Endodermal cell (in vitro differentiated cells): ENCODE measurements at places on chromosomes 11 and 22.
A peak's percentile ranks its signal among the peaks of the same experiment; 100 is the strongest.

GRCh38 chr11:25928076-25928475, 403.9 kb upstream of the ANO3 start:
- H3K4me3 ChIP-seq = no peak overlapping the region
- H3K36me3 ChIP-seq = no peaks in the 10 kb centered on the region
- H3K27ac ChIP-seq = no peak overlapping the region
- no peak for DNase-seq
- H3K4me1 ChIP-seq = no peaks in the 10 kb centered on the region

DNA sequence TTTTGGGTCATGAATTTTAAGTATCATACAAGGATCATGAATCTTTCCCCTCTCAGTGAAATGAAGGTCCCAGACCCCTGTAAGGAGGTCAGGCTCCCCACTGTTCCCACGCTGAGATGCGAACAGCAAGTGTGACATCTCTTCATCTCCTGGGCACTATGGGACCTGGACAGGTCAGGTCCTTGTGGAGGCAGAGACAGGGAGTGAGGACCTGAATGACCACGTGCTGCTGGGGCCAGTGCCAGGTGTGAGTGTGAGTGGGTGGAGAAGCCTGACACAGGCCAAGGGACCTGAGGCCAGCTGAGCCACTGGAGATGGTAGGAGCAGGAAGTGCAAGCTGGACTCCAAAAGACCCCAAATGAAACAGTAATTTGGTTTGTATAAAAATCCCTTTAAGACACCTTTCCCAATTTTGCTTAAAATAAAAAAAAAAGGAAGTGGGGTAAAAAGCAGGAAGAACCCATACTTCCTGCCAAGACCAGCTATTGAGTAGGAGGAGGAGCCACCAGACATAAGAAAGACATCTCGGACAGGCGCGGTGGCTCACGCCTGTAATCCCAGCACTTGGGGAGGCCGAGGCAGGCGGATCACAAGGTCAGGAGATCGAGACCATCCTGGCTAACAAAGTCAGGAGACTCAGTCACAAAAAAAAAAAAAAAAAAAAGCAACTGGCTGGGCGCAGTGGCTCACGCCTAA, 35.4 kb upstream of the SERPIND1 start:
- DNase-seq = no peak
- H3K4me3 ChIP-seq = no peak overlapping the region

DNA sequence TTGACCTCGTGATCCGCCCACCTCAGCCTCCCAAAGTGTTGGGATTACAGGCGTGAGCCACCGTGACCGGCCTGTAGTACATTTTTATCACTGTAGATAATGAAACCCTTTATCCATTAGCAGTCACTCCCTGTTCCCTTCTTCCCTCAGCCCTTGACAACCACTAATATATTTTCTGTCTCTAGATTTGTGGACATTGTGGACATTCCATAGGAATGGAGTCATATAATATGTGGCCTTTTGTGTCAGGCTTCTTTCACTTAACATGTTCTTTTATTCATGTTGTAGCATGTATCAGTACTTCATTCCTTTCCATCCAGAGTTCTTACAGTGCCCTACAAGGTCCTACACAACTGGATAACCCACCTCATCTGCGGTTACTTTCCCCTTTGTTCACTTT, 30.5 kb downstream of the RRM1 start:
- H3K27ac ChIP-seq = no peak overlapping the region
- DNase-seq = no peak
- peaks cover 77% of the 10 kb centered on the region for H3K36me3 ChIP-seq

- no peaks in the 10 kb centered on the region for H3K27me3 ChIP-seq
- H3K36me3 ChIP-seq = no peaks in the 10 kb centered on the region
- H3K4me1 ChIP-seq = no peaks in the 10 kb centered on the region
Observed at GRCh38 chr11:95505927-95506426, 275.0 kb upstream of the SESN3 start.

- DNase-seq = no peak
- no peak overlapping the region for H3K4me3 ChIP-seq
Observed at GRCh38 chr22:48806227-48806781, 1021.4 kb downstream of the BRD1 start.

GRCh38 chr22:49213731-49214352, 613.8 kb downstream of the BRD1 start:
- DNase-seq = peak; percentile 38
- no peak overlapping the region for H3K27ac ChIP-seq
- H3K27me3 ChIP-seq = no peaks in the 10 kb centered on the region
- H3K36me3 ChIP-seq = no peaks in the 10 kb centered on the region
- no peak overlapping the region for H3K4me3 ChIP-seq

- no peaks in the 10 kb centered on the region for H3K27me3 ChIP-seq
- no peaks in the 10 kb centered on the region for H3K4me1 ChIP-seq
- no peak for DNase-seq
- H3K4me3 ChIP-seq = no peak overlapping the region
- no peak overlapping the region for H3K27ac ChIP-seq
Observed at GRCh38 chr11:14614091-14614622, 29.4 kb upstream of the PDE3B start.

GRCh38 chr22:25364736-25365241, 145.3 kb downstream of the CRYBB2 start:
- no peak overlapping the region for H3K4me3 ChIP-seq
- no peaks in the 10 kb centered on the region for H3K4me1 ChIP-seq
- H3K36me3 ChIP-seq = peaks cover 2% of the 10 kb centered on the region
- H3K27me3 ChIP-seq = no peaks in the 10 kb centered on the region
- H3K27ac ChIP-seq = no peak overlapping the region

GRCh38 chr22:31239771-31240370, 27.8 kb downstream of the LIMK2 start:
- DNase-seq = no peak
- H3K27ac ChIP-seq = no peak overlapping the region
- no peaks in the 10 kb centered on the region for H3K27me3 ChIP-seq
- no peak overlapping the region for H3K4me3 ChIP-seq

DNA sequence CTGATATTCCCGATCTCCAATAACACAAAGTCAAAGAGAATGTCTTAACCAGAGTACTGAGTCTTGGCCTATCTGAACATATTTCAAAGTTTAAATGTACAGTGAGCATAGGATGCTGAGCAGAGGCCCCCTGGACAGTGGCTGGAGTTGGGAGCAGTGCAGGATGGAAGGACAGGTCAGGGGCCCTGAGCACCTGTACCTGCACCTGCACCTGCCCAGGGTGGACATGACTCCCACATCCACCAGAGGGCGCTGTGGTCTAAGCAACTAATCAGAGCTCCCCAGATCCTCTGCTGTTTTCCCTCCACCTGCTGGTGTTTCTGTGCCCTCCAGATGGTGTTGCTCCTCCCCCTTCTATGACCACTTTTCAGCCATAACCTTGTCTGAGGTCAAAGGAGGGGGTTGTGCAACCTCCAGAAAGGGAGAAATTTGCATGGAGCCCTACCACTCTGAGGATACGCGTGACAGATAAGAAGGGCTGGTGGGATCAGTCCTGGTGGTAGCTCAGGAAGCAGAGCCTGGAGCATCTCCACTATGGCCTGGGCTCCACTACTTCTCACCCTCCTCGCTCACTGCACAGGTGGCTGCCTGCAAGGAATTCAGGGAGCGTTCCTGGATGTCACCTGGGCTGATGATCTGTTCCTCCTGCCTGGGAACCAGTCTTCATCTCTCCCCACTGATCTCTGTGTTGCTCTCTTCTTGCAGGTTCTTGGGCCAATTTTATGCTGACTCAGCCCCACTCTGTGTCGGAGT, 49.1 kb upstream of the VPREB1 start:
- peaks cover 60% of the 10 kb centered on the region for H3K27me3 ChIP-seq
- H3K4me1 ChIP-seq = no peaks in the 10 kb centered on the region
- no peak overlapping the region for H3K27ac ChIP-seq
- H3K36me3 ChIP-seq = no peaks in the 10 kb centered on the region
- no peak overlapping the region for H3K4me3 ChIP-seq

GRCh38 chr11:34566208-34566551, 52.6 kb upstream of the ELF5 start:
- no peaks in the 10 kb centered on the region for H3K27me3 ChIP-seq
- H3K4me3 ChIP-seq = no peak overlapping the region
- H3K27ac ChIP-seq = no peak overlapping the region
- H3K36me3 ChIP-seq = no peaks in the 10 kb centered on the region
